Vagina (tissue), 2 donors: ENCODE measurements at places on chromosomes 4 and X. TPM values are rescaled to one million over a fixed set of nuclear protein-coding genes. Genes with fewer than 3 reads are reported as not detected.

- H3K4me3 ChIP-seq: no peak overlapping the region
- H3K36me3 ChIP-seq: no peaks in the 10 kb centered on the region
- no peaks in the 10 kb centered on the region for H3K4me1 ChIP-seq
- no peaks in the 10 kb centered on the region for H3K27me3 ChIP-seq
Measured at GRCh38 chr4:154464654-154465053, 26.9 kb downstream of the DCHS2 start.

DNA sequence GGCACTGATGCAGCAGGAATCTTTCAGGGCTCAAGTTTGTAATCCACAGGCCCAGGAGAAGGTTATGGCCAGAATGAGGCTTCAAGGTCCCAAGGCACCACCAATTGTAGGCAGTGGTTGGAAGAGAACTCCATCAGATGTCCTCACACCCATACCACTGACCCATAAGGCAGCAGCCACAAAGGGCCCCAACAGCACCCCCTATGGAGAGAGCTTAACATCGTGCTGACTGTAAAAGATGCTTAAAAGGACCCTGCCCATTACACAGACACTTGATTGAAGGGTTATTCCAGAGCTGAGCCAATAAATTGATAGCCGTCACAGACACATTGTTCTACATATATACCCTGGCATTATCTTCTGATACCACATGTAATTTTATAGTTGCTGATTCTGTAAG, 113.7 kb downstream of the SOWAHB start:
- H3K4me1 ChIP-seq: no peaks in the 10 kb centered on the region
- H3K4me3 ChIP-seq: no peak overlapping the region
- H3K27me3 ChIP-seq: no peaks in the 10 kb centered on the region
- DNase-seq: no peak
- H3K27ac ChIP-seq: no peak overlapping the region

- no peaks in the 10 kb centered on the region for H3K36me3 ChIP-seq
- H3K27me3 ChIP-seq: no peaks in the 10 kb centered on the region
- H3K27ac ChIP-seq: no peak overlapping the region
- DNase-seq: no peak
- H3K4me1 ChIP-seq: peaks cover 12% of the 10 kb centered on the region
Measured at GRCh38 chr4:30727409-30727808, 7.2 kb downstream of the PCDH7 start.

DNA sequence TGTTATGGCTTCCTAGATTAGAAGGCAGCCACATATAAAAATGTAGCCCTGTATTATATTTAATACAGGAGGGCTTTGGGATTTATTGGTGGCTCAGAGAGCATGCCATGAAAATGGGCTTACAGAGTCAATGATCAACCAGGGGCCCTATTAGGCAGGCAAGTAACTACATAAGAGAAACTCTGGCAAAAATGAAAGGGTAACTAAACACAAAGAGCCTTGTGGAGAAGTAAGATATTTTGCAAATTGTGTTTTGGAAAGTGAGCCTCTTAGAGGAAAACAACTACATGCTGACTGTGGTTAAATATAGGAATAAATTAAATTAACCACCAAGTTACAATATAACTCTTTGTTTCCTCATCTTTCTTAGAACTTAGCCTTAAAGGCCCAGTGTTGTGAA, 5.5 kb downstream of the SAT1 start:
- H3K4me3 ChIP-seq: no peak overlapping the region
- no peaks in the 10 kb centered on the region for H3K4me1 ChIP-seq
- no peaks in the 10 kb centered on the region for H3K27me3 ChIP-seq
- H3K27ac ChIP-seq: no peak overlapping the region
- H3K36me3 ChIP-seq: no peaks in the 10 kb centered on the region

DNA sequence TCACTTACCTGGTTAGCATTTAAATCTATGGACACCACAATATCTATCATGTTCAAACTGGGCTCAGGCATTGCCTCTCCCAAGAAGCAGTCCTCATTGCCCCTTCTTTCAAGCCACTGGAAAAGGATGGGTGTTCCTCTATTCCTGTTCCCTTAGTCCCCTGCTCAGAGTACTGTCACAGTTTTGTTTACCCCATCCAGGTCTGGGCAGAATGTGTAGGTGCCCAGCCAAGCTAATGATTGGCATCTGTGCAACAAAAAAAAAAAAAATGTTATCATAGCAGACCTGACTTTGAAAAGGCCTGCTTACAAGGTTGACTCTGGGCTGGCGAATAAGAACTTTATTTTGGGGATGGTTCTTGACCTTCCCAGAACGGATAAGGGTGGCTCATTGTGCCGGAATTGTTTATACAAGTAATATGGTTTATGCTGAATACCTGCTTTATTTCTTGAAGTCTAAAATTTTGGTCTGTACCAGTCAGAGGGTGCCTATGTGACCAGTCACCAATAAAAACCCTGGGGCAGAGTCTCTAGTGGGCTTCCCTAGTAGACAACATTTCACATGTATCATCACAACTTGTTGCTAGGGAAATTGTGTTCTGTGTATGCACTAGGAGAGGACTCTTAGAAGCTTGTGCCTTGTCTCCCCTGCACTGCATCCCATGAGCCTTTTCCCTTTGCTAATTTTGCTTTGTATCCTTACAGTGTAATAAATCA, 47.9 kb downstream of the JADE3 start:
- H3K36me3 ChIP-seq: no peaks in the 10 kb centered on the region
- no peaks in the 10 kb centered on the region for H3K27me3 ChIP-seq
- H3K4me3 ChIP-seq: no peak overlapping the region
- no peak overlapping the region for H3K27ac ChIP-seq
- peaks cover 7% of the 10 kb centered on the region for H3K4me1 ChIP-seq
- DNase-seq: no peak

Gene NDUFC1
- 16.5 TPM for total RNA-seq

Gene NAP1L3
- total RNA-seq: 3.2 TPM

Gene RAB39B
- total RNA-seq: 0.74 TPM

Gene CXCL1
- total RNA-seq: 26.3 TPM

Gene F8A2
- total RNA-seq: not detected

Gene UGT2B10
- total RNA-seq: not detected

Gene LRIT3
- not detected for total RNA-seq

Gene SPANXN4
- not detected for total RNA-seq

Gene ADGRL3
- 16.9 TPM for total RNA-seq
